ENCODE measurements at places on chromosomes 16 and 17.
A peak's percentile ranks its signal among the peaks of the same experiment; 100 is the strongest.

DNA sequence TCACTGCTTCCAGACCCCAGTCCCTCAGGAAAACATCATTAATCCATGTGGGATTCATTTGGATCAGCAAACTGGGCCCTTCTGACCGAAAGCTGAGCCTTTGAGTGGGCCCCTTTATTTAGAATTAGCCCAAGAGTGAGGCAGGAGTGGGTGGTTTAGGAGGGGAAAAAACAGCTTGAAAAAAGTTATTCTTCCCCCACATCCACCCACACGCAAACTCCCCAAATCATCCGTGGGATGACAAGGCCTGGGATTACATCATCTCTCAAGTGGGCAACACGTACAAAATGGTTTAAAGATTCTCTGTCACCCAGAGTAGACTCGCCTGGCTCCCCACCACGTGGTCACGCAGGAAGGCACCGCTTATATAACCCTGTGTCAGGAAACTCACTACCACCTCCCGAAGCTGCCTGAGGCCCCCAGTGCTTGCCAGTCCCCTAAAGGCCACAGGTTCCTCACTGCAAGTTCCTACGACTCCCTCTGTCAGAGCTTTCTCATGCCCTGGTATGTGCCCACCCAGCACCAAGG is 27.6 kb downstream of the GSG1L start:
- no peaks in the 10 kb centered on the region for H3K4me1 ChIP-seq
- no peak overlapping the region for H3K27ac ChIP-seq
- H3K36me3 ChIP-seq = no peaks in the 10 kb centered on the region
- H3K27me3 ChIP-seq = no peaks in the 10 kb centered on the region
- DNase-seq = no peak
- H3K4me3 ChIP-seq = no peak overlapping the region

DNA sequence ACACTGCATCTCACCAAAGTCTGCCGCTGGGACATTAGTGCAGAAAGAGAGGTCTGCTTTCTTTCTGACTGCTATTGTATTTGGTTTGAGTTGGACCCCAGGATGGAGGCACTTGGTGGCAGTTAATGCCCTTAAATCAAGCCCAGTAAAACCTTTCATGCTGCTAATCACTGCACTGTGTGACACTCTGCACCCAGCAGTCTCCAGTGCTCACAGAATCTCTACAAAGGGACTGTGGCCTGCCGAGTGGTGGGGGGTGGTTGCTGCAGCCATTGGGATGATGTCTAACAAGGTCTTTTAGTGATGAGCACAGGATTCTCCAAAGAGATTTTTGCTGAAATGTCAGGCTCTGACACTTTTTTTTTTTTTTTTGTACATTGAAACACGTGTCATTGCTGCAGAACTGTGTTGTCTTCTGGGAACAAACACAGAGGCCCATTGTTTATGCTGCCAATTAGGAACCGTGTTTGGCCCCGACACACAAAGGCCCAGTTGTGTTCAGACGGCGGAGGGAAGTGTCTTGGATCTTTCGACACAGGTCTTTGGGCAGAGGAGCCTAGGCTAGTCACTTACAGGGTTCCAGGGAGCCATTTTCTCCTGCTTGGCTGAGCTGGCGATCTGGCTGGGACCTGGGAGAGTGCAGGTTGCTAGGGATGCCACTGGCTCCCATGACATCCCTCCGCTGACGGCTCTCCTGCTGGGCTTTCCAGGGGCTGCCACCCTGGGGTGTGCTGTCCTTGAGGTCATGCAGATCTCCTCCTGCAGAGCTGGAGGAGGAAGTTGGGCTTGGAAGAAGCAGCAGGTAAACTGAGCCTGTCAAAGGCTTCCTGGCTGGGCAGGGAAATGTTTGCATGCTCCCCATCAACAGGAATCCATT is 16.2 kb upstream of the TNRC6C start:
- H3K27me3 ChIP-seq = no peaks in the 10 kb centered on the region
- H3K4me3 ChIP-seq = no peak overlapping the region
- no peaks in the 10 kb centered on the region for H3K36me3 ChIP-seq
- DNase-seq = no peak
- no peak overlapping the region for H3K27ac ChIP-seq
- no peaks in the 10 kb centered on the region for H3K4me1 ChIP-seq

- no peak overlapping the region for H3K4me3 ChIP-seq
- H3K4me1 ChIP-seq = no peaks in the 10 kb centered on the region
- no peak for DNase-seq
- H3K36me3 ChIP-seq = peaks cover 11% of the 10 kb centered on the region
- H3K27ac ChIP-seq = no peak overlapping the region
These were observed 51.3 kb downstream of the HS3ST3B1 start for GRCh38 chr17:14352136-14352535.

DNA sequence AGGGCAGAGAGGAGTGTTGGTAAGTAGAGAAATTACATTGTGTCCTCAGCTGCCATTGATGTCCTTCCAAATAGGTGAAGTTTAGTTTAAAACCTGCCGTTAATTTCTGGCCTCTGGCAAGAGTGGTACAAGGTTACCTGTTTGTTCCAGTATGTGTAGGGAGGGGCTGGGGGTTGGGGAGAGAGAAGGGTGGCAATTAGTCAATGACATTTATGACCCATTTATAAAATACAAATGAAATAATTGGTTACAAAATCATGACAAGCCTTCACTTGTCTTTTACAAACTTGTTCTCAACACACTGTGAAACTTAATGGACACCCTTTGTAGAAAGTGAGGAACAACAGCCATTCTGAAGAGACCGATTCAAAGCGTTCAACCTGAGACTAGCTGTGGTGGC is 281.0 kb downstream of the FTO start:
- H3K36me3 ChIP-seq = no peaks in the 10 kb centered on the region
- no peaks in the 10 kb centered on the region for H3K27me3 ChIP-seq
- H3K4me1 ChIP-seq = peaks cover 20% of the 10 kb centered on the region
- DNase-seq = no peak
- no peak overlapping the region for H3K4me3 ChIP-seq

DNA sequence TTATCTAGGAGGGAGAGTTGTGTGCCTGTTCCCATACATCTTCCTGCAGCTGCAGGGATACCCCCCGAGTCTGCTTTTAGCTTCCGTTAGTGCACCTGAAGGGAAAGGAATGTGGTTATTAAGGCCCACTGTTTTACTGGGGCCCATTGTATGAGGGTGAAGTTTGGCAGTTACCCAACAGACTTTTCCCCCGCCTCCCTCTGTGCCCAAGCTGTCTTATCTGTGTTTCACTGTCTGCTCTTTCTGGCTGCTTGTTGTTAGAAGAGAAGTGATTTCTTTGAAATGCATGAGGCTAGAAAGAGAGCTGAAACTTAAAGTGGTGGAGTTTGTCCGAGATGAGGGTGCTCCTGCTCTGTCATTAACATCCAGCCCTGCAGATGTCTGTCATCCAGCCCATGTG is 7.4 kb upstream of the OR1A2 start:
- no peak overlapping the region for H3K27ac ChIP-seq
- no peaks in the 10 kb centered on the region for H3K4me1 ChIP-seq
- H3K27me3 ChIP-seq = peaks cover 9% of the 10 kb centered on the region
- H3K4me3 ChIP-seq = no peak overlapping the region
- DNase-seq = peak; percentile 20
- no peaks in the 10 kb centered on the region for H3K36me3 ChIP-seq

DNA sequence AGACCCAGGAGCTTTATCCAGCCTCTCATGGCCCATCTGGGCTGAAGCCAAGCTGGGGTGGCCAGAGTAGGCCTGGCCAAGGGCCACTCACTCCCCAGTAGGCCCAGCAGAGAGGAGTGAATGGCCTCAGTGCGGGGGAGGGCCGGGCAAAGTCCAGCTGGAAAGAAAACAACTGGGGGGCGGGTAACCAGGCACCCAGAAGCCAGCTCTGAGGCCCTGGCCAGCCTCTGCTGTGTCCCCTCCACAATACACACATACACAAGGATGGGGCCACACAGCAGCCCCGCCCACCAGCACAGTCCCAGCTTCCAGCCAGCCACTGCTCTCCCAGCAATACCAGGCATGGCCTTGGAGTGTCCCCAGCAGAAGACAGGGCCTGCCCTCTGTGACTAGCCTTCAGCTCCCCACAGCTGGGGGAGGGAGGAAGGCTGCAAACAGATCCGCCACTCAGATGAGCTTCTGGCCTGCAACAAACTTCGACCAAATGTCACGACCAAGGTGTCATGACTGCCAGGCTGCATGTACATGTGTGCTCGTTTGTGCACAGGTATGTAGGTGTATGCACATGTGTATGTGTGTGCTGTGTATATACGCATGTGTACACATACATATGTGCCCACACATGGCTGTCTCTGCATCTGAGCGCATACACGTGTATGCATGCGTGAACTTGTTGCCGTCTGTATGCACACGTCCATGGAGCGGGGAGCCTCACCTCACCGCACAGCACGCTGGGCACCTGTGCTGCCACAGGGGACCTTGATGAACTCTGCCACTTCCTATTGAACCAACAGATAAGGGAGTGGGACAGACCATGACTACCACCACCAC is 5.0 kb downstream of the CARHSP1 start:
- H3K27ac ChIP-seq = peak overlapping the region; percentile 48
- H3K4me3 ChIP-seq = peak overlapping the region; percentile 35
- H3K4me1 ChIP-seq = peaks cover 71% of the 10 kb centered on the region
- no peaks in the 10 kb centered on the region for H3K27me3 ChIP-seq
- DNase-seq = no peak

DNA sequence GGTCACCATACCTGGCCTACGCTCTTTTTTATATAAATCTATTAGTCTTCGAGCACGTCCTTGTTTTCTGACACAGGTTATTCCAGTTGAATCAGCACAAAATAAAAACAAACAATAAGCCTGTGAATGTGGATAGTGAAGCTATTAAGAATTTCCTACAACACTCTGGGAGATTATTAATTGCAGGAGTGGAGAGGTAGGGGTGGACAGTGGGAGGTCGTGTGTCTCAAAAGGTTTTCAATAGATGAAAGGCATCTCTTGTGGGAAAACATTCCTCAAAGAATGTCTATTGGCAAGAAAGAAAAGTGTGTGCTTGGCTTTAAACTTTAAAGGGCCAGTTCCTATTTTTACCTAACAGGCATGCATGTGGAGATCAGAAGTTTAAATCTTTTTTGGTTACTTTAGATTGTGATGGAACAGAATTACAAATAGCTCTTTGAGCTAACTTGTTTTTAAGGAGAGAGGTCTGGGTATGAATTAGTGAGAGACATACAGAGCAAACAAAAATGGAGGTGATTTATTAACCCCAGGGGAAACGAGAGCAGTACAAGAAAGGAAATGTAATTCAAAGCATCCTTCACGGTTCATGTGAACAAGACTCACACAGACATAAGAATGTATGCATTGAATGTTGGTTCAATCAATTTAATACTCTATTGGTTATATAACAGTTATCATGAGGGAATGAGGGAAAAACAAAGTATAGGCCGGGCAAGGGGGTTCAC is 9.0 kb downstream of the SMYD4 start:
- no peaks in the 10 kb centered on the region for H3K27me3 ChIP-seq
- no peak for DNase-seq
- H3K4me3 ChIP-seq = no peak overlapping the region
- no peak overlapping the region for H3K27ac ChIP-seq

- H3K27ac ChIP-seq = no peak overlapping the region
- no peaks in the 10 kb centered on the region for H3K36me3 ChIP-seq
- no peaks in the 10 kb centered on the region for H3K27me3 ChIP-seq
- no peak overlapping the region for H3K4me3 ChIP-seq
- DNase-seq = no peak
These were observed 72.4 kb downstream of the ERCC4 start for GRCh38 chr16:13992322-13992721.

DNA sequence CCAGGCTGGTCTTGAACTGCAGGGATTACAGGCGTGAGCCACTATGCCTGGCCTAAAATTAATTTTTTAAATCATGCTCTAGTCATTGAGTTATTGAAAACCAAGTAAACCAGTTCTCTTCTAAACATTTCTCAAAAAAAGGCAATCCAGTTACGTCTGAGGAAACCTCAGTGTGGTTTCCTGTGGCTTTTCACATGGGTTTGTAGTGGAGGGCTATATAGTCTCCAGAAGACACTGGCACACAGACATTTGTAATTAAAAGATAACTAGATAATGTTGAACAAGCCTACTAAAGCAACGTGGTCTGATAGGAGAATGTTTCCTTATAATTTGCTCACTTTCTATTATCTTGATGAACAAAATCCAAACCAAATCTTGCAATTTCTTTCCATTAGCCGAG is 5.2 kb upstream of the TOB1 start:
- DNase-seq = peak; percentile 50
- H3K4me1 ChIP-seq = peaks cover 46% of the 10 kb centered on the region
- no peaks in the 10 kb centered on the region for H3K27me3 ChIP-seq
- no peak overlapping the region for H3K27ac ChIP-seq
- H3K4me3 ChIP-seq = no peak overlapping the region
- H3K36me3 ChIP-seq = no peaks in the 10 kb centered on the region

- no peak overlapping the region for H3K4me3 ChIP-seq
- no peaks in the 10 kb centered on the region for H3K27me3 ChIP-seq
These were observed 4.9 kb downstream of the TMED6 start for GRCh38 chr16:69346683-69347082.

- no peaks in the 10 kb centered on the region for H3K36me3 ChIP-seq
- H3K4me1 ChIP-seq = no peaks in the 10 kb centered on the region
- H3K27me3 ChIP-seq = no peaks in the 10 kb centered on the region
- no peak for DNase-seq
- H3K27ac ChIP-seq = no peak overlapping the region
These were observed 251.2 kb upstream of the ELAC2 start for GRCh38 chr17:13268791-13269595.

- H3K4me3 ChIP-seq = peak overlapping the region; percentile 50
- peaks cover 22% of the 10 kb centered on the region for H3K4me1 ChIP-seq
- peak; percentile 96 for DNase-seq
These were observed 2.4 kb downstream of the NAGS start for GRCh38 chr17:44006598-44007345.

DNA sequence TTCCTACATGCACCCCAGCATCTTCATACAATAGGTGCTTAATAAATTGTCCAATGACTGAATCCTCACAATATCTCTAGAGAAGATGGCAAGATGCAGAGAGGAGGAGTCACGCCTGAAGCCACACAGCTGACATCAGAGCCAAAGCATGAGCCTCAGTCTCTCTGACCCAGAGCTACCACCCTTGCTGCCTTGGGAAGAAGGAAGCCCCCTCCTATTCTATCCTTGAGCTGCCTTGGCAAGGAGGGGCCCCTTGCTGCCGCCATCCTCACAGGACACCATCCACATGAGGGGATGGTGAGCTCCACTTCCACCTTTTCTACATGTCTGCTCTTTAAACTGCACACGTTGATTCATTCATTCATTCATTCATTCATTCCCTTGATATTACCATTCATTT is 37.0 kb upstream of the C16orf78 start:
- no peak overlapping the region for H3K27ac ChIP-seq
- no peaks in the 10 kb centered on the region for H3K36me3 ChIP-seq
- H3K27me3 ChIP-seq = no peaks in the 10 kb centered on the region
- H3K4me1 ChIP-seq = peaks cover 11% of the 10 kb centered on the region
- no peak for DNase-seq

DNA sequence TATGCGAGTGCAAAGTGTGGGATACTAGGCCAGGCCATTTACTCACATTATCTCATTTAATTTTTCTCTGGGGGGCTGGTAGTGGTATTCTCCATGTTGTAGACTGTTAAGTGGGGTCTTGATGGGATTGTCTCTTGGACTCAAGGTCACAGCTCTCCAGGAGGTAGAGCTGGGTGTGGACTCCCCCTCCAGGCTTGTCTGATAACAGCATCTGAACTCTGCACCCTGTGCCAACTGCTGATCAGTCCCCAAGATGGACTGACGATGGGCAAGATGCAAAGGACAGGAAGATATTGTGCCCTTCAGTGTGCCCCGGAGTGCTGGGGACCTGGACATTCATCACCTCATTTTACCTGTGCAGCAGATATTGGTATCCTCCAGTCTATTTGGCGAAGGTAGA is 147.8 kb downstream of the MSI2 start:
- no peak for DNase-seq
- peak overlapping the region; percentile 88 for H3K27ac ChIP-seq
- peaks cover 93% of the 10 kb centered on the region for H3K36me3 ChIP-seq
- peaks cover 97% of the 10 kb centered on the region for H3K4me1 ChIP-seq
- no peaks in the 10 kb centered on the region for H3K27me3 ChIP-seq
